Stimulated activated CD4-positive, alpha-beta T cell treated with anti-CD3 and anti-CD28 coated beads, Interleukin-2, amount 100 ng/mL, for 48 hours (primary cell): ENCODE measurements at places on chromosomes 2 and 18.

- no peak for DNase-seq
Observed at GRCh38 chr2:218822622-218823021, 9.0 kb downstream of the PRKAG3 start.

DNA sequence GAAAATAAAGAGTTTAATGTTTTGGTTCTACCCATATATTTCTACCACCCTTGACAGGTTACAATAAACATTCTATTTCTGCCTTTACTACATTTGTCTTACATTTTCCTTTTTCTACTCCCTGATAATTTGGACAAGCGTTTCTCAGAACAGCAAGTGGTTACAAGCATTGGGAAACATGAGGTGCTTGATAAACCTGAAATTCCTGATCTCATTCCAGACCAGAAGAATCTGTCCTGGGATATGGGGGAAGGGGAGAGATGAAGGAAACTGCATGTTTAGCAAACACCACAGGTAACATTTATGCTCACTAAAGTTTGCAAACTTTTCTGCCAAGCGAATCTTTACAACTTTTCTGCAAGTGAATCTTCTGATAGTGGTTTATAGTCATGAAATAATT is 28.3 kb upstream of the DSC1 start:
- DNase-seq, result no peak

GRCh38 chr2:121699421-121700333 is 37.0 kb downstream of the NIFK start:
- peak; percentile 73 for DNase-seq

GRCh38 chr2:14516844-14517243 is 115.7 kb upstream of the LRATD1 start:
- DNase-seq, result no peak

DNA sequence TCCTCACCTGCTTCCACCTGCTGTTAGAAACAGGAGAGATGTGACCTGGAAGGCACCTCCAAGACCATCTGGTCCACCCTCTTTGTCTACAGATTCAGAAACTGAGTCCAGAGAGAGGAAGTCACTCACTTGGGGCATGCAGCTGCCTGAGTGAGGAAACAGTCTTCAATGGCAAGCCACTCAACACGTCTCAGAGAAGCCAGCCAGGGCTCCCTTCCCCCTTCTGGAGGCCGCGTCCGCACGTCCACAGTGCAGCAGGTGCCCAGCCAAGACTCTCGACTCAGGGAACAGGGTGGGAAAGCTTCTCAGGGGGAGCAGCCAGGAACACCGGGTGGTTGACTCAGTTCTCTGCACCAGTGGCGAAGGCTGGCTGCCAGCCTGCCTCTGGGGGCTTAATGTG is 201.7 kb downstream of the BCL11A start:
- DNase-seq, result no peak

DNA sequence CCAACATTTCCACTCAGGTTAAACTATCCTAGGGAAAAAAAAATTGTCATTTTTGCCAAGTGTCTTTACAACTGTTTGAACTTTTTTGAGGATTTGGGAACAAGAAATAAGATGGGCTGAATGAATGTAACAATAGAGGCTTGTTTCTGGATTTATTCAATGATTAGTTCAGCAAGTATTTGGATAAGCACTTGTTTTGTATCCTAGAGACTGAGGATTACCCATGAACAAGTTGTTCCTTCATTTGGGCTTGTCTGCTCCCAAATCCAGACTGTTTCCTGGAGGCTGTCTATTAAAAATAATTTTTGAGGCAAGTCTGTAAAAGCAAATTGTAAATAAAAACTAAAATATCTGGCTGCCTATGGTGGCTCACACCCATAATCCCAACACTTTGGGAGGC is 62.0 kb upstream of the CSRNP3 start:
- DNase-seq, result no peak

- DNase-seq, result no peak
Observed at GRCh38 chr2:147511491-147511948, 333.3 kb upstream of the ACVR2A start.

DNA sequence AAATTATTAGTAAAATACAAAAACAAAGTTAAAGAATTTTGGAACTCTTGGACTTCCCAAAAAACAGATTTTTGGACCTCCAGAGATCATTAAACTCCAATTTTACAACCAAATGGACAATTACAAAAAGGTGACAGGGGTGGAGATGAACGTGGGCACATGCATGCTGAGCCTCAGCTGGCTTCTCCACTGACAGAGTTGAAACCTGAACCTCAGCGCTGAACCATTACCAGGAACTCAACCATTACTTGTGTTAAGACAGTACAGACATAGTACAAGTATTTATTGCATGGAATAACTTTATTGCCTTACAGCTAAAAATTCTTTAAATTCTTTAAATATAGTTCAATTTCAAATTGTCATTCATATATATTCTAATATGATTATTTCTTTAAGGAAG is 33.0 kb upstream of the KIDINS220 start:
- DNase-seq, result no peak

DNA sequence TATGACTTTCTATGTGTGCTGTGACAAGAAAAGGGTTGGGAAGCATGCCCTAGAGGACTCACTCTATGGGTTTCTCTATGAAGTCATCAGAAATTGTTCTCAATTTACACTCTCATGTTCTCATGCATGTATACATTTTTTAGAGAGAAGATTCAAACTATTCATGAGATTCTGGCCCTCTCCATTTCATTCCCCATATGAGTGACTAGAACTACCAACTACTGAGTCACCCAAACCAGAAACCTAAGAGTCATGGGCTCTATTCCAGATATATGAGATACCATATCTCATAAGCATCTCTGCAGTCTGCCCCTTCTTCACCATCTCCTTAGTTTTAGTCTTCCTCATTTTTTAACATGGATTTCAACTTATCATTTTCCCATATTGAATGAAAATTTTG is 87.7 kb downstream of the EXOC6B start:
- DNase-seq, result no peak

GRCh38 chr2:219112651-219113338 is 47.8 kb downstream of the NHEJ1 start:
- DNase-seq, result no peak

GRCh38 chr2:46298522-46299353 is 1.5 kb downstream of the EPAS1 start:
- peak; percentile 16 for DNase-seq

GRCh38 chr2:203790134-203790852 is 77.3 kb upstream of the CTLA4 start:
- no peak for DNase-seq

GRCh38 chr2:99900556-99900955 is 241.8 kb downstream of the AFF3 start:
- DNase-seq, result no peak

- DNase-seq, result no peak
Observed at GRCh38 chr2:240217431-240218301, 77.2 kb upstream of the OTOS start.

GRCh38 chr2:168416555-168416954 is 39.5 kb upstream of the CERS6 start:
- no peak for DNase-seq

DNA sequence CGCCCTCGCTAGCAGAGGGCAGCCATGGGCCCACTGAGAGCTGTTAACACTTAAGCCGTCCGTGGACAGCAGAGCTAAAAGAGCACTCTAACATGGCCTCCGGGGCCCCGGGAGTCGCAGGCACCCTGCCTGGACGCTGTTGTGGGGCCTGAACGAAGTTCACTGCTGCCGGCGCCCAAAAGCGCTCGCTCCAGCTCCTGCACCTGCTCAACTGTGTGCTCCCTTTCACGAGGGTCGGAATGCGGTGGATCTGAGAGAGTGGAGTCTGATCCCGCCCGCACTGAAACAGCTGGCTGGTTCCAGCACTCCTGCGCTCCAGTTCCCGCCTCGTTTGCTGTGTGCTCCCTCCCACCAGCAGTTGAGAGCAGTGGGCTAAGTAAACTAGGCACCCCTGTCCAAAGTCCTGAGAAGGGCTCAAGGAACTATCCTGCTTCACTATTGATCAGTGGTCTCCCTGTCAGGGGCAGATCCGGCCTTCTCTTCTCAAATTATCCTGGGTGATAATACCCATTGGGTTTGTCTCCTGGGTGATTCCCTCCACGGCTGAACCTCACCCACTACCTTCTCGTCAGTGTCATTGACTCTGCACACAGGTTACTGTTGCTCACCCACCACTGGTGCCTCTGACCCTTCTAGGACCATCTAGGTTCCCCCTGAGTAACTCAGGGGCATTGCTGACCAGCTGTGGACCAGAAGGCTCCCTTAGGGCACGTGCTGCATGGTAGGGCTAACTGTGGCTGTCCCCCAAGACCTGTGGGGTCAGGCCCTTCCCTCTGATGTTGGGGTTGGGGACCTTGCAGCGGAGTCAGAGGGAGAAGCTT is 23.5 kb downstream of the B3GNT7 start:
- no peak for DNase-seq

DNA sequence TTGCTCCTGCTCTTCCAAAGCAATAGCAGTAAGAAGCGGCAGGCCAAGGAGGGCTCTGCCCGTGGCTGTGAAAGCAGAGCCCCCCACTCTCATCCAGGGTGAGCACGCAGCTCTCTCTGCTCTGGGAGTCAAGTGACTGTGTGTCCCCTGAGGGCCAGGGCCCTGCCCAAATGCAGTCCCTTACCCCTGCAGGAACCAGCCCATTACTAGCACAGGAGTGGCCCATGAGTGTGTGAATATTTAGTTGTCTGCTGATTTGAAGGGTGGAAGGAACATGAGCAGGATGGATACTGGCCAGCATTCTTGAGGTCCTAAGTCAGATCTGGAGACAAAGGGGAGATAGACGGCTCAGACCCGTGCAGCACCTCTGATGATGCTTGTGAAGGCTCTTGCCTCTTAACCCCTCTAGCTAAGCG is 69.7 kb upstream of the FOSL2 start:
- DNase-seq, result no peak
